ENCODE measurements at places on chromosomes 5 and 9. TPM values are rescaled to one million over a fixed set of nuclear protein-coding genes. Genes with fewer than 3 reads are reported as not detected.

DNA sequence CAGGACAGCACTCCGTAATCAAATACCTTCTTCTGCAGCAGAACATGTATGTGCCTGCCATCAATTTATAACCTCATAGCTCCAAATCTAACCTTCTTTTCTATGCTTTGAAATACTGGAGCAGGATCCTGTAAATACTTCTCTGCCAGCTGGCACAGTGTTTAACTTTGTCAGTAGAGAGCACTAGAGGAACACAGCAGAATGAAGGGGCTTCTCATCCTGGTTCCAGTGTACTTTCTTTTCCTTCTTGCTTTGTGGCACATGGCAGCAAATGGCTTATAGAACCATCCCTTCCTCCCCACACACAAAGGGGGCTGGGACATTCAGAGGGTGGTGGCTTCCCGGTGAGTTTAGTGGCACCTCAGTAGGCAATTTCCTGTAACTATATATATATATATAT lies 3.8 kb upstream of the FBXW11 start:
- no peak for DNase-seq

DNA sequence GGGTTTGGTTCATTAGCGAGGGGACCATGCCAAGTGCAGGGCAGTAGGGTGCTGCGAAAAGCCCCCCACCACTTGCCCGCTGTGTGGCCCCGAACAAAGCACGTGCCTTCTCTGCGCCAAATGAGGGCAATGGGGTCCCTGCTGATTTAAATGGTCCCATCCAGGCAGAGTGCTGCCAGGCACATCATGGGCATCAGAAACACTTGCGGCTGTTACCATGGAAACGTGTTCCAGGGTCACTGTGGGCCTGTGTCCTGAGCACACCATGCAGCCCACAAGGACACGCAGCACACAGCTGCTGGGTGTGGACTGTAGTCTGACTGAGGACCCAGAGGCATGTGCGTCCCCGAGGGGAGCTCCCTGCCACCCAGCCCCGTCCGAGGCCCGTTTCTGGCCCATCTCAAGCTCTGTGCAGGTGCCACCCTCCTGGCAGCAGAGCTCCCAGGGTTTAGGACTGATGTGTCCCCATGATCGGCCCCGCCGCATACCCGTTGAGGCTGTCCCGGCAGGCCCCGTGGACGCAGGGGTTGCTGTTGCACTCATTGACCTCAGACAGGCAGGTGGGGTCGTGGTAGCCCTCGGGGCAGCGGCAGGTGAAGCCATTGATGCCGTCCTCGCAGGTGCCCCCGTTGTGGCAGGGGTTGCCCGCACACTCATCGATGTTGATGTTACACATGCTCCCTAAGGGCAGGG lies 31.3 kb upstream of the SEC16A start:
- no peak for DNase-seq

DNA sequence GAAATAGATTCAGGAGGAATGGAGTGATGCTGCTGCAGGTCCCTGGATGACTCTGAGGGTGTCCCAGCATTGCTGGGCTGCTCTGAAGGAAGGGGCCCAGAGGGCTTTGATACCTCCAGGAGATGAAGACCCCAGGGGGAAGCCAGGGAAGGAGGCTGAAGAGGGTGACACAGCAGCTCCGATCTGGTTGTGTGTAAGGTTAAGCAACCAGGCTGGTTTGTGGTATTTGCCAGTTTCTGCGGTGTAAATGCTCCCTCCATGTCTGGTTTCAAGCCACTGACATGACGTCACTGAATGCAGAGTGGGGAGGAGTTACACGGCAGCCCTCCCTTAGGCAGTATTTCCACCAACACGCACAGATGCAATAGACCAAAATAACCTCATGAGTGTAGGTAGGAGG lies 40.0 kb upstream of the ORM1 start:
- DNase-seq, result no peak

- no peak for DNase-seq
Observed at GRCh38 chr5:172608773-172609172, 32.3 kb upstream of the NEURL1B start.

DNA sequence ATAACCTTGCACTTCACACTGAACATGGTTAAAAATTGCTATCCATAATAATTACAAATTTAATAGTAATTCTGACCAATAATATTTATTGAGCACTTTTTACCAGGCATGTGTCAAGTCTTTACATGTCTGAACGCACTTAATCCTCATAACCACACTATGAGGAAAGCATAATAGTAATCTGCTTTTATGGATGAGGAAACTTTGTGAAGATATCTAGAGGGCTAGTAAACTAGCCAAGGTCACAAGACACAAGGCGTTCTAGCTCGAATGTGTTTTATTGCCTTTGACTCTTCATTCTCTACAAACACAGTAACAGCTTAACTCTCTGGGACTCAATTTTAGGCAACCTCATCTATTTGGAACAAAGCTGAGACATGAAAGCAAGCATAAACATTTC lies 205.1 kb downstream of the ARHGEF28 start:
- no peak for DNase-seq

GRCh38 chr5:157821822-157822622 lies 36.9 kb downstream of the CLINT1 start:
- no peak for DNase-seq

- DNase-seq, result no peak
Observed at GRCh38 chr9:96379461-96379860, 4.0 kb downstream of the SLC35D2 start.

GRCh38 chr5:3535414-3536211 lies 60.0 kb upstream of the IRX1 start:
- DNase-seq, result no peak

- DNase-seq, result no peak
Observed at GRCh38 chr9:974031-974995, 2.1 kb upstream of the DMRT3 start.

GRCh38 chr9:100352201-100352726 lies 478 bp downstream of the TEX10 start:
- no peak for DNase-seq

- no peak for DNase-seq
Observed at GRCh38 chr5:72542695-72543094, 35.5 kb upstream of the ZNF366 start.

SPATA6L gene
- 5.6 TPM for total RNA-seq

SLC34A1 gene
- total RNA-seq, result not detected

PCDHGA12 gene
- total RNA-seq, result not detected

MYOZ3 gene
- total RNA-seq, result not detected

ADAMTS12 gene
- total RNA-seq, result not detected
